H7 (cell line): ENCODE measurements at places on chromosomes 6 and 20. TPM values are rescaled to one million over a fixed set of nuclear protein-coding genes. Genes with fewer than 3 reads are reported as not detected.

SLC17A1 gene
- not detected in 2 replicates for total RNA-seq

- DNase-seq, result no peak
These were observed 32.7 kb upstream of the C20orf203 start for GRCh38 chr20:32706486-32706885.

- DNase-seq, result no peak
These were observed 11.0 kb downstream of the TBPL1 start for GRCh38 chr6:133964052-133964451.

DNA sequence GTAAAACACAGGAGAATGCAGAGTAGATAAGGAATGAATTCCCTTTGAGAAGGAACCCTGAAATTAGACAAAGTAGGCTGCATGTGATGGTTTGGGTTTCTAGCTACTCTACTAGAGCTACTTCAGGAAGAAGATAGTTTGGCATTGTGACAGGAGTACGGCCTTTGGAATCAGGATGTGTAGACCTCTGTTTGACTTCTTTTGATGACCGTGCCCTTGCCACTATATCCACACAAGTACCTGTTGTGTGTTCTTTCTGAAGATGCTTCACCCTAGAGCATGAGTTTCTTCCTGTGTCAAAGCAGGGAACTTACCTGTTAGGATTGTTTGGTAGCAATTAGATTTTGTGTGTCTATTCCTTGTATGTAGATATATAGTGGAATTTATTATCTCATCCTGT lies 41.7 kb downstream of the CD2AP start:
- no peak for DNase-seq

GRCh38 chr6:145784683-145785082 lies 29.9 kb downstream of the FBXO30 start:
- DNase-seq, result no peak

- DNase-seq, result no peak
These were observed 17.9 kb upstream of the KIF25 start for GRCh38 chr6:167979436-167980139.

SLC26A8 gene
- 0.03 TPM in 1 of 2 replicates, not detected in the other for total RNA-seq

DNA sequence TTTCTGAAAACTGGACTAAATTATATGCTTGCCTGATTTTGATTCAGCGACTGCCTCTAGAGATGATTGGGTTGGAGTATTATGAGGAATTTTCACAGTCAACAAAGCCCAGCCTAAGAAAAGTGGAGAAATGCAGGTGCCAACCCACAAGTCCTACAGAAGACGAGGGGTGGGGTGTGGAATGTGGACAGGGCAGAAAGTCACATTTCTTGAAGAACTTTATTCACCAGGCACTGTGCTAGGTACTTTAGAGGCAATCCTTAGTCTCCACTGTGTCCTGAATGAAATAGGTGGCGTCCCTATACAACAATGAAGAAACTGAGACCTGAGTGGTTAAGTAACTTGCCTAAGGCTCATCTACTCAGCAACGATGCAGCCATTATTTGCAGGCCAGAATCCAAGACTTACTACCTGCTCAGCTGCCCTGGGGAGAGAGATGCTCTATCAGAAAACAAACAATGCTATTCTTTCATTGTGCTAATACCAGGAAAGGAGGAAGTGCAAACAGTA lies 106.3 kb downstream of the RNF144B start:
- no peak for DNase-seq

DNA sequence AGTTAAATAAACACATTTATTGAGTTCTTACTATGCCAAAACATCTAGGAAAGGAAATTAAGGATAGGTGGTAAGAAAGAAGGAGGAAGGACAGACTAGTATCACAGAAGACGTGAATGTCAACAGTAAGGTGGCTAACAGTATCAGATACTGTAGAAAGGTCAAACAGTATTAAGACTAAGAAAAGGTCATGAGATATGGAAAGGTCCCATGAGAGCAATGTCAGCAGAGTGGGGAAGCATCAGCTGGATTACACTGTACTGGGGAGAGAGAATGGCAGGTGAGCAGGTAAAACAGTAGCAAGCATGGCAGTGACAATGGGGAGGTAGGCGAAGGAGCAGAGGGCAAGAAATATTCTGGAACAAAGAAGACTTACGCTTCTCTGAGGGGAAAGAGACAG lies 18.0 kb downstream of the GLO1 start:
- DNase-seq, result no peak

MAS1 gene
- total RNA-seq, result under 0.01 TPM in 1 of 2 replicates, not detected in the other

GRCh38 chr6:127032971-127033370 lies 85.5 kb upstream of the RSPO3 start:
- no peak for DNase-seq

GRCh38 chr20:13338097-13338661 lies 117.1 kb downstream of the ISM1 start:
- no peak for DNase-seq

- DNase-seq, result no peak
These were observed 672.7 kb downstream of the QKI start for GRCh38 chr6:164087211-164087610.

DNA sequence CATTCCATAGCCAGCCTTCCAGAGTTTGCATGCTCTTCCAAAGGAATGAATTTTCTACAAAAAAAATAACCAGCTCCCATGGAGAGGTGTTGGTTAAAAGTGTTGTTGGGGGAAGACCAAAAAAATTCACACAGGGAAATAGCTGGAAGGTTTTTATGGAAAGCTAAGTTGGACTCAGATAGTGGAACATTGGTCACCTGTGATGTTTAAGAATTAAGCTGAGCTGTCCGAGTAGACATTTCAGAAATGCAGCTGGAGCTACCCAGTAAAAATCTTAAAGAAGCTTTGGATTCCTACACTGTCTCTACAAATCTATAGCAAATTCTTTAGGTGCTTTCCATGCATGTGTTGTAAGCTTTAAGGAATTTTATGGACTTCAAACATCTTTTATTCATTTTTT lies 155.5 kb downstream of the THBS2 start:
- no peak for DNase-seq

GRCh38 chr6:49531774-49532569 lies 18.5 kb upstream of the C6orf141 start:
- DNase-seq, result no peak

DNA sequence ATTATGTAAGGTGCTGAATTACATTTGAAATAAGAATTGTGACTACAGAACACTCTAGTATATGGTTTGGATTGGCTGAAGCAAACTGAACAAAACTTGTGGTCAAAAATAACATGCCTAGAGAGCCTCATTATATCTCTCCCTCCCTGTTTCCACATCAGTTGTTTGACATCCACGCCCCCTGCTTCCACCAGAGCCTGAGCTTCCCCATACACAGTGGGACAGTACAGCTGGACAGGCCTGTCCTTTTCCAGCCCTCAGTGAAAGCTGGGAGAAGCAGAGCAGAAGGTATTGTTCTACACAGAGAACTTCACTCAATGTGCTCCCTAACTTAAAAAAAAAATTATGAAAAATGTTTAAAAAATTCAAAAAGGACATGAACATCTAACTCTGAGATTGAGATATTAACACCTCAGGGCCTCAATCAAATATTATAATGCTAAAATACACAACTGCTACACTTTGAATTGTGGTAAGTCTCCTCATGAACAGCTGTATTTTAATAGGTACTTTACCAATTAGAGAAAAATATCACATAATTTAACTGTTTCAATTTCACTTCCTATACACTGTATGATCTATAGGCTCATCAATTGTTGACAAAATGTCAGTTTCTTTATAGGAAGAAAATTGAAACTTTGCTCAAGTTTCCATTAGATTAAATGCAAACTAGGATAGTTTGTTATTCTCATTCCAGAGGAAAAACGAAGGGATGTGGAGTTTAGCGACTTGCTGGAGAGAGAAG lies 44.9 kb upstream of the SCML4 start:
- DNase-seq, result no peak

ENPP1 gene
- 17.8 and 24.5 TPM in 2 replicates for total RNA-seq

GRCh38 chr6:72864799-72865198 lies 242.9 kb downstream of the KCNQ5 start:
- DNase-seq, result no peak

- no peak for DNase-seq
These were observed 4.9 kb downstream of the TUBB start for GRCh38 chr6:30724906-30725667.

GRCh38 chr6:89830170-89830809 lies 610 bp downstream of the CASP8AP2 start:
- peak; percentile 51 for DNase-seq

RBPJL gene
- total RNA-seq, result not detected in 2 replicates
